Neural progenitor cell (in vitro differentiated cells): ENCODE measurements at places on chromosomes 7 and 10.

GRCh38 chr10:3248526-3249306 is 76.1 kb upstream of the PITRM1 start:
- H3K36me3 ChIP-seq, result no peaks in the 10 kb centered on the region
- no peaks in the 10 kb centered on the region for H3K27me3 ChIP-seq
- H3K4me1 ChIP-seq, result no peaks in the 10 kb centered on the region
- no peak overlapping the region for H3K4me3 ChIP-seq
- H3K27ac ChIP-seq, result no peak overlapping the region
- DNase-seq, result no peak

- no peak for DNase-seq
- H3K27me3 ChIP-seq, result no peaks in the 10 kb centered on the region
- no peaks in the 10 kb centered on the region for H3K4me1 ChIP-seq
- H3K27ac ChIP-seq, result no peak overlapping the region
- no peaks in the 10 kb centered on the region for H3K36me3 ChIP-seq
Measured at GRCh38 chr7:44615793-44616192, 9.4 kb downstream of the OGDH start.

DNA sequence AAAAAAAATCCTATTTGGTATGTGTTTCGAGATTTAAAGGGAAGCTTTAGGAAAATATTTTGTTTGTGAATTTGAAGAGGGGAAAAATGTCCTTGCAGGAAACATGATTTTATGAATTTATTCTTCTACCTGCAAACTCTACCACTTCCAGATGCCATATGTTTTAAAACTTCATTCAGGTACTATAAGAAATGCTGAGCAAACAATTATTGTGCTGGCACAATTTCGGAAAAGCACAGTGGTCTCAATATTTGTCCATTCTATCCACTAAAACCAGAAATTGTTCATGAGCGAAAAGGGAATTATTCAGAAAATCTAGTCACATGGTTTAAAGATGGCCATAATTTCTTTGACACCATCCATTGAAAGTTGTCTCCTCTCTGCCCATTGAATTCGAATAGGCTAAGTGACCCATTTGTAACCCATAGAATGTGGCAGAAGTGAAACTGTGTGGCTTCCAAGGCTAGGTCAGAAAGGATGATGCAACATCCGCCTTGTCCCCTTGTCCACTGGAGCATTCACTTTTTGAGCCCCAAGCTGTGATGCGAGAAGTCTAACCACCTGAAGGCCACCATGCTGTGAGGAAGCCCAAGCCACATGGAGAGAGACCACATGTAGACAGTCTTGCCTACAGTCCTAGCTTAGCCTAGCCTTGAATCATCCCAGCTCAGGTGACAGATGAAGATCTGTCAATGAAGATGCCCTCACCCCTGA is 189.8 kb upstream of the PRKCQ start:
- no peaks in the 10 kb centered on the region for H3K36me3 ChIP-seq
- DNase-seq, result no peak
- peaks cover 8% of the 10 kb centered on the region for H3K4me1 ChIP-seq
- H3K4me3 ChIP-seq, result no peak overlapping the region

GRCh38 chr7:78018641-78019446 is 220.3 kb downstream of the PHTF2 start:
- peaks cover 19% of the 10 kb centered on the region for H3K4me1 ChIP-seq
- no peaks in the 10 kb centered on the region for H3K36me3 ChIP-seq
- H3K27me3 ChIP-seq, result peaks cover 12% of the 10 kb centered on the region
- DNase-seq, result peak; percentile 51
- peak overlapping the region; percentile 48 for H3K4me3 ChIP-seq
- no peak overlapping the region for H3K27ac ChIP-seq

- H3K4me1 ChIP-seq, result no peaks in the 10 kb centered on the region
- H3K4me3 ChIP-seq, result no peak overlapping the region
- DNase-seq, result no peak
Measured at GRCh38 chr7:106152313-106152665, 40.2 kb upstream of the SYPL1 start.

- no peak for DNase-seq
- H3K36me3 ChIP-seq, result no peaks in the 10 kb centered on the region
- no peaks in the 10 kb centered on the region for H3K27me3 ChIP-seq
- no peak overlapping the region for H3K4me3 ChIP-seq
- peaks cover 10% of the 10 kb centered on the region for H3K4me1 ChIP-seq
Measured at GRCh38 chr10:119341459-119342301, 134.3 kb downstream of the GRK5 start.

DNA sequence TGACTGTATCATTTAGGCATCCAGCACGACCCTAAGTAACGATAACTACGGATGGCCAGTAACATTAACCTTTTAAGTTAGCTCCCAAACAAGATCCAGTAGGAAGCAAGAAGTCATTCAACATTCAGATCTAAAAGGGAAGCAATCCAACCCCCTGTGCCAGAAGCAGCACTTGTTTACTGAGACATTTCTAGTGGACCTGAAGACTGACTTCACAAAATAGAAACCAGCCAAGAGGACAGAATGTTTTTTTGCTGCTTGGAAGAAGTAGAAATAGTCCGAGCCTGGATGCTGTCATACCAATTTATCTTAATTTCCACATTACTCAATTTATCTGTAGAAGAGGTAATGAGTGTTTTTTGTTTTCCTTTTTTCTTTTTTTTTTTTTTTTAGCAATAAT is 88.0 kb upstream of the CTTNBP2 start:
- peaks cover 6% of the 10 kb centered on the region for H3K4me1 ChIP-seq
- no peak overlapping the region for H3K4me3 ChIP-seq
- H3K36me3 ChIP-seq, result no peaks in the 10 kb centered on the region
- no peaks in the 10 kb centered on the region for H3K27me3 ChIP-seq
- DNase-seq, result no peak

DNA sequence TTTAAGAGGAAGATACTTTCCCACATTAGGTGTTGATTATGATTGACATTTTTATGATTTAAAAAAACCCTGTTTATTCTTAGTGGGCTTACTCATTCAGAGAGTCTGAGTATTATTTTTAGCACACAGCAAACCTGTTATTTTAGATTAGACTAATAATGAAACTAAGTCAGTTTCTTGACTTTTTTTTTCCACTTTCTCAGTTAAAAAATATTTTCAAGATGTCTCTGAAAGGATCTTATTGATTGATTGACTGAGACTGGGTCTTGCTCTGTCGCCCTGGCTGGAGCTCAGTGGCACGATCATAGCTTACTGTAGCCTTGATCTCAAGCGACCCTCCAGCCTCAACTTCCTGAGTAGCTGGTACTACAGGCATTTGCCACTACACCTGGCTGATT is 20.4 kb upstream of the INPP5F start:
- DNase-seq, result no peak
- H3K27me3 ChIP-seq, result no peaks in the 10 kb centered on the region
- H3K36me3 ChIP-seq, result no peaks in the 10 kb centered on the region
- no peak overlapping the region for H3K4me3 ChIP-seq
- no peak overlapping the region for H3K27ac ChIP-seq

DNA sequence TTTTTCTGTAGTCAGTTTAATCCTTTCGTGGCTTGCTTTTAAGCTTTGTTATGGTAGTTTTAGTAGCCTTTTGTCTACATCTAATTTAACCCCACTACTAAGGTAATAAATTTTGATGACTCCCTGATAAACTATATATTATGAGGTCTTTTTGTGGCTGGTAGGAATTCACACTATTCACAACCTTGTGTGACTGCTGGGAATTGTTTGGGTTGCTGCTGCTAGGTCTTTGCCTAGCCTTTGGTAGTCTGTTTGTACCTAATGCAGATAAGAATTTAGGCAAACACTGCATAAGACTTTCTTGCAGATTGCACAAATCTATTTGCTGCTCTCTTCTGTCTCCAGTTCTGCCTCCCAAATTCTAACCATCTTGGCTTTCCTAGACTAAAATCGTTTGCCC is 58.3 kb downstream of the SHOC2 start:
- DNase-seq, result no peak
- peaks cover 1% of the 10 kb centered on the region for H3K36me3 ChIP-seq
- H3K27me3 ChIP-seq, result no peaks in the 10 kb centered on the region
- no peaks in the 10 kb centered on the region for H3K4me1 ChIP-seq
- no peak overlapping the region for H3K4me3 ChIP-seq

GRCh38 chr7:109611656-109612055 is 1042.0 kb downstream of the DNAJB9 start:
- no peak overlapping the region for H3K4me3 ChIP-seq
- H3K4me1 ChIP-seq, result no peaks in the 10 kb centered on the region
- no peaks in the 10 kb centered on the region for H3K36me3 ChIP-seq
- H3K27me3 ChIP-seq, result no peaks in the 10 kb centered on the region
- DNase-seq, result no peak
- no peak overlapping the region for H3K27ac ChIP-seq

DNA sequence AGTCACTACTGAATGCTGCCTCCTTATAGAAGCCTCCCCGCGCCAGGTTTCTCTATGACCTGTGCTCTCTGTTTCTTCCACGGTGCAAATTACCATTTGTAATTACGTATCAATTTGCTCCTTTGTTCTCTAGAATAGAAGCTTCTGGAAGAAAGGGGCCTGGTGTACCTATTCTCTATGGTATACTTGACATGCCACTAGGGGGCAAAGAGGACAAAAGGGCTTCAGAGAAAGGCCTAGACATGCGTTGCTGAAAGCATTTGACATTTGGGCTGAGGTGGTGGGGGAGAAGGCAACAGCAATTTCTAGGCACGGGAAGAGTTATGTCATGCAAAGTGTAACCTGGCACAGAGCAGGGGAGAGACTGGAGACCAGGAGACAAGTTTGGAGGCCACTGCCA is 148.7 kb downstream of the WDR11 start:
- H3K4me3 ChIP-seq, result no peak overlapping the region
- H3K27ac ChIP-seq, result no peak overlapping the region
- peaks cover 3% of the 10 kb centered on the region for H3K36me3 ChIP-seq

- H3K4me1 ChIP-seq, result no peaks in the 10 kb centered on the region
- H3K27ac ChIP-seq, result no peak overlapping the region
- no peaks in the 10 kb centered on the region for H3K36me3 ChIP-seq
- no peak for DNase-seq
- no peak overlapping the region for H3K4me3 ChIP-seq
Measured at GRCh38 chr10:53412651-53413050, 640.1 kb upstream of the MBL2 start.

- no peak overlapping the region for H3K4me3 ChIP-seq
- H3K36me3 ChIP-seq, result no peaks in the 10 kb centered on the region
- no peak overlapping the region for H3K27ac ChIP-seq
- DNase-seq, result no peak
Measured at GRCh38 chr7:21616091-21616490, 73.3 kb downstream of the DNAH11 start.

- DNase-seq, result no peak
- no peaks in the 10 kb centered on the region for H3K4me1 ChIP-seq
- no peaks in the 10 kb centered on the region for H3K27me3 ChIP-seq
- H3K4me3 ChIP-seq, result no peak overlapping the region
Measured at GRCh38 chr7:94173436-94173835, 169.3 kb upstream of the BET1 start.

- H3K4me1 ChIP-seq, result peaks cover 22% of the 10 kb centered on the region
- H3K36me3 ChIP-seq, result no peaks in the 10 kb centered on the region
- H3K4me3 ChIP-seq, result no peak overlapping the region
- DNase-seq, result peak; percentile 52
Measured at GRCh38 chr10:11035301-11035991, 17.8 kb downstream of the CELF2 start.

DNA sequence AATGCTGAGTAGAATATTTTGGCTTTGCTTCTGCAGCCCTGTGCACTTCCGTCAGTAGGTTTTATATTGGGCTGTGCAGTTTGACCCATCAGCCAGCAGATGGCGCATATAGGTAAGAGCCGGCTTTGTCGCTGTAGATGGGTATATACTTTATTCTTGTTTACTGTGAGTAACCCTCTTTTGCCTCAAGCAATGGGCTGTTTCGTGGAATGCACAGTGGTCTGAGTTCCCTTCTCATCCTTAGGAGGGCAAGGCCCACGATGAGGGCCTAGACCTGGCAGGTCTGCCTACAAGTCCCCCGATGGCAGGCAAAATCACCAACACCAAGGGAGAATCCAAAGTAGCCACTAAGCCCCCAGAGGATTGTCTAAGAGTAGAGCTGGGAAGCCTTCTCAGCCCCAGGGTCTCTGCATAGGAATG is 1002.9 kb upstream of the KCND2 start:
- H3K36me3 ChIP-seq, result no peaks in the 10 kb centered on the region
- no peak overlapping the region for H3K4me3 ChIP-seq
- no peaks in the 10 kb centered on the region for H3K4me1 ChIP-seq
- H3K27me3 ChIP-seq, result no peaks in the 10 kb centered on the region
- no peak overlapping the region for H3K27ac ChIP-seq

- H3K36me3 ChIP-seq, result no peaks in the 10 kb centered on the region
- H3K27me3 ChIP-seq, result no peaks in the 10 kb centered on the region
- H3K27ac ChIP-seq, result no peak overlapping the region
- no peak overlapping the region for H3K4me3 ChIP-seq
Measured at GRCh38 chr7:17408904-17409290, 110.4 kb downstream of the AHR start.

DNA sequence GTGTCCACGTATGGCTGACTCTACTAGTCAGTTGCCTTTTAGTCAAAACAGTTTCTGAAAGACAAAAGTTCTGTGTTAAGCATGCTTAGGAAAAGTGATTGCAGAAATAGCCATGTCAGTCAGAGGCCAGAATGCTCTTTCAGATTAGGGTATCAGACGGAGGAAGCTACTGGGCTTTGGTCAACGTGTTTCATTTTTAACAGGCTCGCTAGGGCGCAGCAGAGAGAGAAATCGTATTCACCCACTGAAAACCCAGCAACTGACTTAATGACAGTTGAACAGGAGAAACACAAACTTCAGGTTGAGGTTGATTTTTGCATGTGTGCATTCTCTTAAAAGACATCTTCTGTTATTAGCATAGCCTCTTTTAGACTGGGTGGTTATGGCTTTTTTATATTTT is 322.6 kb upstream of the KIAA1217 start:
- no peaks in the 10 kb centered on the region for H3K4me1 ChIP-seq
- H3K27me3 ChIP-seq, result no peaks in the 10 kb centered on the region
- peak; percentile 50 for DNase-seq
- H3K36me3 ChIP-seq, result no peaks in the 10 kb centered on the region
- H3K27ac ChIP-seq, result no peak overlapping the region
- H3K4me3 ChIP-seq, result no peak overlapping the region

DNA sequence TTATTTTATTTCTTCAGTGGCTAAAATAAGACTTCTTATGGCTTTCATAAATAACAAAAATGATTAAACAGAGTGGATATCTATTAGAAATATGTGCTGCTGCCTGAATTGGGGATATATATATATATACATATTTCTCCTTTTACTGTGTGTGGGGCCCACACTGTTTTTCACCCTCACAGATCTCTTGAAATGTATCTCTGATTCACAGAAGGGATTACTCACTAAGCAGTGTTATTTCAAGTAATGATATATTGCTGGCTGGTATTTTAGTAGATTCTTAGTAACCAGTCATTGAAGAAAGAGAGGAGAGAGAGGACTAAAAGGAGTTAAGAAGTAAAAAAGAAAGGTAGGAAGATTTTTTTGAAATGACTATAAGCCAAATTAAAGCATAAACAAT is 308.6 kb upstream of the NRP1 start:
- no peaks in the 10 kb centered on the region for H3K4me1 ChIP-seq
- no peaks in the 10 kb centered on the region for H3K36me3 ChIP-seq
- no peak overlapping the region for H3K27ac ChIP-seq
- no peak overlapping the region for H3K4me3 ChIP-seq
- DNase-seq, result no peak

GRCh38 chr7:45146531-45147379 is 10.8 kb upstream of the RAMP3 start:
- no peaks in the 10 kb centered on the region for H3K27me3 ChIP-seq
- no peak overlapping the region for H3K27ac ChIP-seq
- DNase-seq, result no peak
- no peak overlapping the region for H3K4me3 ChIP-seq
- H3K4me1 ChIP-seq, result no peaks in the 10 kb centered on the region
- no peaks in the 10 kb centered on the region for H3K36me3 ChIP-seq

GRCh38 chr10:74587109-74587854 is 239.1 kb upstream of the KAT6B start:
- no peak for DNase-seq
- H3K4me3 ChIP-seq, result no peak overlapping the region
- no peak overlapping the region for H3K27ac ChIP-seq
- H3K36me3 ChIP-seq, result no peaks in the 10 kb centered on the region
